ENCODE measurements at places on chromosomes 2 and 18.

DNA sequence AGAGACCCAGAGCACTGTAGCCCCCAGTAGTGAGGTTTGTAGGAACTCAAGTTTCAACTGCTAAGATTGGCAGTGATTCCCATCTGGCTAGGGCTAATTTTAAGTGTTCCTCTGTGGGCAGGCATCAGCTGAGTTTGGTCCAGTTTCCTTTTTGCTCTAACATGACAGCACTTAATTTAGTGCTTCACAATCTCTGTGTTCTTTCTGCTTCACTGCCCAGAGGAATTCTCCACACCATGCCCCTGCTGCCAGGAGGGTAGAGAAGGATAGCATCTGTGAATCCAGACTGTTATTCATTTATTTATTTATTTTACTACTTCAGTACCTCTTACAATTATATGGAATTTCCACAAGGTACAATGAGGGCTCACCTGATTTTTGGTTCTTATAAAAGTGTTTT lies 549.9 kb upstream of the FSIP2 start:
- H3K36me3 ChIP-seq: no peaks in the 10 kb centered on the region
- no peaks in the 10 kb centered on the region for H3K27me3 ChIP-seq
- no peak overlapping the region for H3K27ac ChIP-seq

GRCh38 chr2:196059491-196059960 lies 9.1 kb downstream of the DNAH7 start:
- no peaks in the 10 kb centered on the region for H3K4me1 ChIP-seq
- no peaks in the 10 kb centered on the region for H3K36me3 ChIP-seq
- H3K27me3 ChIP-seq: no peaks in the 10 kb centered on the region
- no peak for DNase-seq
- no peak overlapping the region for H3K27ac ChIP-seq

- no peak for DNase-seq
- H3K36me3 ChIP-seq: no peaks in the 10 kb centered on the region
- H3K27me3 ChIP-seq: no peaks in the 10 kb centered on the region
- H3K27ac ChIP-seq: no peak overlapping the region
- peaks cover 9% of the 10 kb centered on the region for H3K4me1 ChIP-seq
Observed at GRCh38 chr18:10140461-10141282, 226.9 kb downstream of the VAPA start.

DNA sequence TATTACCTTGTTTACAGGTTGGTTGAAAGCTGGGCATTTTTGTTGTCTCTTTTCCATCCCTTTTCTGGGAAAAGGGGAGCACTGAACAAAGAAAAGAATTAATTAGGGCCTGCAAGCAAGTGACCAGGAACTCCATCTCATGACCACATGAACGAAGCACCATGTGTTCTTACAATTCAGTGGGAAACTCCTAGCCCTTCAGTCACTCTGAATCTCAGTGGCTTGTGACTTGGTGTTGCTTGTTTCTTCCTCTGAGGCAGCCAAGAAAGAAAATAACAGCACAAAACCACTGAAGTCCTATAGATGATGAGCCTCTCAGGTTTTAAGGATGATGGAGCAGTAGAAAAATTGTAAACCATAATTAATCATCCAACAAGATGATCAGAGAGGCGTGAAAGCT lies 129.1 kb upstream of the CAB39 start:
- H3K27ac ChIP-seq: no peak overlapping the region
- no peak for DNase-seq
- H3K27me3 ChIP-seq: no peaks in the 10 kb centered on the region

DNA sequence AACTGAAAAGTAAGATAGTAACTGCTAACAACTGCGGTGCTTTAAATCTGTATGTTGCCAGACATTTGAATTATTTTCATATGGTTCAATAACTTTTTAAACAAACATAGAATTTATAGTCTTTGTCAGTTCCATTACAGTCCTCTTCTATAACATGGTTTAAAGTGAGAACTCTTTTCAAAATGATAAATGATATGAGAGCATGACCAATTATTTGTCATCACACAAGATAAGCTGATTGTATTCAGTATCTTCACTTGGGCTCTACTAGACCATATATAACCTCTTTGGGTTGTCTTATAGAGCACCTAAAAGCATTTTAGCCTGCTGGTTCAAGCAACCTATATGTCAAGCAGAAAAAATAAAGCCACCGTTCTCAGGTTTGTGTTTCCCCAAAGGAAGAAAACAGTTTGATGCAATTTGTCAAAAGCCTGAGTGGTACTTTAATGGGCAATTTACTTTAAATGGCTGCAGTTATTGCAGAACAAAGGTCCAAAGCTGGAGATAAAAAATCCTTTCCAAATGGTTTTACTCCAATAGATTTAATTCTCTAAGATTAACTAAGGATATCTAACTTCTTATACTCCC lies 298.4 kb downstream of the FSIP2 start:
- no peak overlapping the region for H3K27ac ChIP-seq
- no peak overlapping the region for H3K4me3 ChIP-seq
- no peaks in the 10 kb centered on the region for H3K4me1 ChIP-seq
- H3K36me3 ChIP-seq: no peaks in the 10 kb centered on the region
- no peaks in the 10 kb centered on the region for H3K27me3 ChIP-seq

GRCh38 chr2:26561376-26561775 lies 79.8 kb downstream of the CIB4 start:
- H3K27me3 ChIP-seq: no peaks in the 10 kb centered on the region
- peaks cover 21% of the 10 kb centered on the region for H3K4me1 ChIP-seq
- no peak overlapping the region for H3K27ac ChIP-seq
- H3K4me3 ChIP-seq: no peak overlapping the region

DNA sequence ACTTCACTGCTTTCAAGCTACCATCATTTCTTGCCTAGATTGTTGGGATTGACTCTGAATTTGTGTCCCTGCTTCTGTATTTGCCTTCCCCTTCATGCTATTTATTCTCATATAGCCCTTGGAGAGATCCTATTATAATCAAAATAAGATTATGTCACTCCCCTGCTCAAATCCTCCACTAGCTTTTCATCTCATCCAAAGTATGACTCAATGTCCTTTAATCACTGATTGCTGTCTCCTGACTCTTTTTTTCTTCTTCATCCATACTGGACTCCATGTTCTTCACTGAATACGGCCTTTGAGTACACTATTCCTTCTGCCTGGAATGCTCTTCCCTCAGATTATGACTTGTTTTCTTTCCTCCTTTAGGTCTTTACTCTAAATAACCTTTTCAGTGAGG lies 5.0 kb downstream of the RBKS start:
- H3K27ac ChIP-seq: peak overlapping the region; percentile 99
- H3K4me3 ChIP-seq: no peak overlapping the region
- DNase-seq: no peak
- H3K36me3 ChIP-seq: no peaks in the 10 kb centered on the region
- peaks cover 11% of the 10 kb centered on the region for H3K4me1 ChIP-seq

DNA sequence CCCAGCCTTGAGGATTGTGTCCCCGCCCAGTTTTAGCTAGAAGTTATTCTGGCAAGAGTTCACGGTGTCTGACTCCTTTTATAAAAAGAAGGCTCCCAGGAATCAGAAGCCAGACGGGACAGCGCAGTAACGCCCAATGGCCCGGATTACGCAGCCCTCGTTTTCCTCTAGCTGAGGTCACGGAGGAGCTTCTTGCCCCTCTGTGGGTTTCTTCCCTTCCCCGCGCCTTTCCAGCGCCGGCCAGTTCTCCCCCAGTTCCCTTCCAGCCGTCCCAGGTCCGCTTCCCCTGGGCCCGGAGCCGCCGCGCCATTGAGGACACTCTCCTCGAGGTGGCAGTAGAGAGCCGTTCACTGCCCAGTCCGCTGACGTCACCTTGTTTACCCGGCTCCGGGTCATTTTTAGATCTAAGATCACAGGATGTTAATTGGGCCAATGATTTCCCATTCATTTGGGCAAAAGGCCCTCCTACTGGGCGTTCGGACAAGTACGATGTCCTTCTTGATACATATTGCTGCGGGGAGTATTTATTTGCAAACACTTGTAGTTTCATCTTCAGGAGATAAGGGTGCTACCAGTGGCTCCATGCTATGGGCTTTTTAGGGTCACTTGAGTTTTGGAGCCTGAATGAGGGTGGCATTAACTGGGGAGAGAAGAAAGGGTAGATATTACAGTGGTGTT lies 81.5 kb upstream of the PPM1B start:
- peak overlapping the region; percentile 31 for H3K4me3 ChIP-seq
- H3K4me1 ChIP-seq: no peaks in the 10 kb centered on the region
- DNase-seq: peak; percentile 91
- H3K27ac ChIP-seq: peak overlapping the region; percentile 60

DNA sequence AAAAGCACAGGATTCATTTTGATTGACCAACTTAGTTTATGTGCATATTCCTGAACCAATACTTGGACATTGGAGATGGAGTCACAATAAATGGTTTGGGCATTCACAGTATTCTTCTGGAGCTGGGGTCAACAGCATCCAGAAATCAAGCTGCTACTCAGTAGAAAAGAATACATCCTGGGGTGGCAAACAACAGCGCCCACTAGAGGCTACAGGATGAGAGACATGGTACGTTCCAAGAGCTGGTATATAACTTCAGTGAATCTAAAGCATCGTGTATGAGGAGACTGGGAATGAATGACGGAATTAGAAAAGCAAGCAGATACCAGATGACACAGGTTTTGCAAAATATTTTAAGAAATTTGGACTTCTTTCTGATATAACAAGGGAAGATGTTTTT lies 142.9 kb upstream of the FIGN start:
- H3K27ac ChIP-seq: no peak overlapping the region
- DNase-seq: no peak
- no peaks in the 10 kb centered on the region for H3K4me1 ChIP-seq
- H3K36me3 ChIP-seq: no peaks in the 10 kb centered on the region
- no peaks in the 10 kb centered on the region for H3K27me3 ChIP-seq

DNA sequence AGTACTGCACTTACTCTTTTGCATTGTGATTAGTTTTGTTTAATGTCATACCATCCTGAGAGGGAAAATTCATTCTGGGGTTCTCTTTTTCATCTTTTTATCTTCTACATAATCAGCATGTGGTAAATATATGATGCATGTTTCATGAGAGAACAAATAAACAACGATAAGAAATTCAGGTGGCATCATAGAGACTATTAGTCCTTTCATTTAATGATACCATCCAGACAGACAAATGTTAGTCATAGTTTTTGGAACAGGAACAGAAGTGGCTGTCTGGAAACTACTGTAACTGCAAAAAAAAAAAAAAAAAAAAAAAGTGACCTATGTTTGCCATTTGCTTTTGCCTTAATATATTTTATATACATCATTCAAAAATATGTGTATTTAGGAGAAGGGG lies 761.0 kb downstream of the EPHA4 start:
- no peak overlapping the region for H3K4me3 ChIP-seq
- H3K4me1 ChIP-seq: no peaks in the 10 kb centered on the region
- H3K27me3 ChIP-seq: no peaks in the 10 kb centered on the region

- DNase-seq: no peak
- H3K36me3 ChIP-seq: peaks cover 43% of the 10 kb centered on the region
- H3K4me1 ChIP-seq: no peaks in the 10 kb centered on the region
- H3K27me3 ChIP-seq: no peaks in the 10 kb centered on the region
- no peak overlapping the region for H3K4me3 ChIP-seq
Observed at GRCh38 chr2:32663864-32664263, 36.0 kb downstream of the TTC27 start.

DNA sequence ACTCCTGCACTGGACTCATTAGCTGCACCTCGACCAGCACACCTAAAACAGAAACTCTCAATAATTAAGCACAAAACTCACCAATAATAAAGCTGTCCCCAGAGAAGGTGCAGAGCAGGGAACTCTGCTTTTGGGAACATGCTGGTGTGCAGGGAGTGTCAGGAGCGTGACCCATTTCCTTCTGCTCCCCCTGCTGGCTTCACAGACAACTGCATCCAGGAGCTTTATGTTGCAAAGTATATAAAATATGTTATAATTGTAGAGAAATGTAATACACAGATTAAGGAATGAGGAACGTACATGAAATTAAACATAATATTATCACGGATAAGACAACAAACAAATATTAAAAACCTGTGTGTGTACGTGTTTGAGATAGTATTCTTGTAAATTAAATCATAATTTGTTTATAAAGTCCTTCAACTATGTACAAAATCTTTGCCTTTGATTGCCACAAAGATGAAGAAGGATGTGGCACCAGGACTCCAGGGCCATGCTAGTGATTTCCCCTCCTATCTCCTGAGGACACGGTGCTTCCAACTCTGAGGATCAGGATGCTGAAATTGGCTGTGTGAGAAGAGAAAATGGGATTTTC lies 68.6 kb upstream of the MAL start:
- H3K4me1 ChIP-seq: no peaks in the 10 kb centered on the region
- H3K27ac ChIP-seq: no peak overlapping the region
- H3K27me3 ChIP-seq: no peaks in the 10 kb centered on the region
- peak; percentile 39 for DNase-seq
- no peaks in the 10 kb centered on the region for H3K36me3 ChIP-seq

- H3K27me3 ChIP-seq: no peaks in the 10 kb centered on the region
- no peaks in the 10 kb centered on the region for H3K4me1 ChIP-seq
- peaks cover 16% of the 10 kb centered on the region for H3K36me3 ChIP-seq
- H3K27ac ChIP-seq: no peak overlapping the region
Observed at GRCh38 chr2:207934720-207935119, 90.6 kb downstream of the PLEKHM3 start.

DNA sequence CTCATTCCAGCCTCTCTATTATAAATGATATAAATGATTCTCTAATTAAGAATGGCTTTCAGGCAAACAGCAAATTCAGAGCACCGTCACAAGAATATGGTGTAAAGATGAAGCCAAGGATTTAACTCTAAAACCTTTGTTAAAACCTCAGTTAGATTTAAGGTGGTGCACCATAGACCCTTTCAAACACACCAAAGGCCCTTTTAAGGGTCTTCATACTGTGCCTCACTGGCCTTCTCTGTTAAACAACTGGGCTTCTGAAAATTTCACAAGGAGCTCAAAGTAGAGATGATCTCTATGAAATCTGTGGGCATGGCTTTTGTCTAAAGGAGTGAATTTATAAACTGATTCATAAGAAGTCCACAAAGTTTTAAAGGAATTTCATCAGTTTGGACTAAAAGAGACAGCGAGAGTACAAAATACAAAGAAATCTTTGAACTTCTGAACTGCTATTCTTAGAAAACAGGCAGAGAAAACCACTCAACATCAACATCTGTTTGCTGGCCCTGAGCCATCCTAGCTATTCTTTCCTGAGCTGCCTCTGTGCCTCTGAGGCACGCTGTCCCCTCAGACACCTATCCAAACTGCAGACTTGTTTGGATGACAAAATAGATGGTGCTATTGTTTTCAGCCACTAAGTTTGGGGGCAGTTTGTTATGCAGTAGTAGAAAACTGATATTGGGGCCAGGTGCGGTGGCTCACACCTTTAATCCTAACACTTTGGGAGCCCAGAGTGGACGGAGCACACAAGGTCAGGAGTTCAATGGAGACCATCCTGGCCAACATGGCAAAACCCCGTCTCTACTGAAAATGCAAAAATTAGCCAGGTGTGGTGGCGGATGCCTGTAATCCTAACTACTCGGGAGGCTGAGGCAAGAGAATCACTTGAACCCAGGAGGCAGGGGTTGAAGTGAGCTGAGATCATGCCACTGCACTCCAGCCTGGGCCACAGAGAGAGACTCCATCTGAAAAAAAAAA lies 72.9 kb upstream of the MYCN start:
- no peak for DNase-seq
- H3K36me3 ChIP-seq: no peaks in the 10 kb centered on the region
- no peak overlapping the region for H3K27ac ChIP-seq
- no peaks in the 10 kb centered on the region for H3K27me3 ChIP-seq
- H3K4me3 ChIP-seq: no peak overlapping the region
- H3K4me1 ChIP-seq: no peaks in the 10 kb centered on the region

GRCh38 chr2:76730021-76730420 lies 792.2 kb downstream of the LRRTM4 start:
- H3K4me1 ChIP-seq: no peaks in the 10 kb centered on the region
- H3K27ac ChIP-seq: no peak overlapping the region
- no peak overlapping the region for H3K4me3 ChIP-seq
- no peak for DNase-seq
- no peaks in the 10 kb centered on the region for H3K36me3 ChIP-seq

All from tibial nerve (tissue), 4 donors.